Upper lobe of left lung (tissue), 6 donors: ENCODE measurements at places on chromosomes 3 and 15. TPM values are rescaled to one million over a fixed set of nuclear protein-coding genes. Genes with fewer than 3 reads are reported as not detected.
A peak's percentile ranks its signal among the peaks of the same experiment; 100 is the strongest.

HTR3E gene
- total RNA-seq = not detected

FEZF2 gene
- not detected for total RNA-seq

ISG20 gene
- total RNA-seq = 76.5 TPM

GRCh38 chr3:18379647-18380046 lies 45.5 kb downstream of the SATB1 start:
- DNase-seq = no peak

DNA sequence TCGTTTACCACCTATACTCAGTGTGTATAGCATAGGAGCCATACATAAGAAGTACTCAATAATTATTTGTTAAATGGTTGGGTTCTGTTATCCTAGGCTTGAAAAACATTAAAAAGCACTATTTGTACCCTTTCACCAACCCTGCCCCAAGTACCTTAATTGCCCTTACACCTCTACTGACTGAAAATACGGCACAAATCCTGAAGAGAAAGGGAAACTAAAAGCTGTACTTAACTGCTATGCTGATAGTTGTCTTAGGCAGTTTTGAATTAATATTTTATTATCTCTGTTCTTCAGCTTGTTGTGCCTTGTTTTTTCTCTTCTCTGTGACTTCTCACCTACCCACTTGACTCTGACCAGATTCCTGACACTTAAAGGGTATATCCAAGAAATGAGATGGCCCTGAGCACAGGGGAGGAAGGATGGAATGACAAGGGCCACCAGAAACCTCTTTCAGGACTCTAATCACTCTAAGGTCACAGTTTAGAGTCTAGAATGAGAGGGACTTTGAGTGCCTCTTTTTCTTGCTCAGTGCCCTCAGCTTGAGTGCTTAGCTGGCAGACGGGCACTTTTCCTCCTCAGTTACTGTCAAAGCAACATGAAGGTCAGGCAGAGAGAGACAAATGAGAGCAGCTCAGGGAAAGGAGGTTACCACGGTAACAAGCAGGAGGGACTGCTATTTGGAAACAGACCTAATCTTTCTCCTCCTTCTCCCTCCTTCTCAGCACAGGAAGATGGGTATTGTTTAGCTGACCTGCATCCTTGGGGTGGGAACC lies 136.5 kb downstream of the ZNF609 start:
- DNase-seq = peak; percentile 68

DNA sequence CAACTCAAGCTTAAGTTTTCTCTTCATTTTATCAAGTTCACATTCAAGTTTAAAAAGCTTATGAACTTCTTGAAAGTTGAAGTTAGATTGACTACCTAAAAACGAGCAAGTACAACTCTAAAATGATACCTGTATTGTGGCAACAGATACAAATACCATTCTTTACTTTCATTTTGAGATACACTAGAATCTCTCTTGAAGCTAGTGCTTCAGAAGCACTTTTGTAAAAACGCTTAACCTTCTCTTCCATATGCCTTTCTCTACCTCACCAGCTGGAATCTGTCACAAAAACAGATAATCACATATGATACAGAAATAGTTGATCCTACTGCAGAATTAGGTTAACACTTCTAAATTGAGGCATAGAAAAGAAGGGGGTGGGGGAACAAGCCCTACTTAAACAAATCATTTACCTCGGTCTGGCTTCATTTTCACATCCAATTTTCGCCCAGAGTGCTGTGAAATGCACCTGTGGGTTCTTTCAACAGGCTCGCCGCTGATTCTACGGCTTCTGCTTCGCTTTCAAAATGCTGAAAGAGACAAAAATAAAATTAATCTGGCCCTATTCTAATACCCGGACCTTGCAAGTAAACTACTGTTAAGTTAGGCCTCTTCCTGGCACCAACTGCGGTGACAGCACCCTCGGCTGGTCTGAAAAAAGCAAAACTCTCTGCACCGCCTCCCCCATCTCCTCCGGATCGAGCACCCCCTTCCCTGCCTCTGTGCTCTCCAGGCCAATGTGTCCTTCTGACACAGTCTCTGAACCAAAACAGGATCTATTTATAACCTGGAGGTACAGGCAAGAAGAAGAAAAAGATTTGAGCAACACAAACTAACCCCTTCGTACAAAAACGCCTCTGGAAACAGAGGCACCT lies 1.4 kb downstream of the ATOSA start:
- DNase-seq = no peak

DNA sequence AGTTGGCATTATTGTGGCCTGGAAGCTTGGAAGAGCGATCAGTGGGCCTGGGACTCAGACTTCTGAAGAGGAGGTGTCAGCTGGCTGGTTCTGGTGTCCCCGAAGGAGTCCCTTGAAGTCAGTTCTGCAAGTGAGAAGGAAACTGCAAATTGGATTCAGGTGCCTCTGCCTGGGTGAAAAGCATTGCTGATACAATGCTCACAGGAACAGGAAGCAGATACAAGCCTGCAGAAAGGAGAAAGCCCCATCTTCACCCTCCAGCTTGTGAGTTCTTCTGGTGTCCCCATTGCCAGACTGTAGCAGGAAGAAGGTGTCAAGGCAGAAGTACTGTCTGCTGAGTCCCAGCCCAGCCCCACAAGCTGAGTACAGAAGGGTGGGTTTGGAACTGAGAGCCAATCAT lies 271.3 kb downstream of the PLOD2 start:
- DNase-seq = no peak

DNA sequence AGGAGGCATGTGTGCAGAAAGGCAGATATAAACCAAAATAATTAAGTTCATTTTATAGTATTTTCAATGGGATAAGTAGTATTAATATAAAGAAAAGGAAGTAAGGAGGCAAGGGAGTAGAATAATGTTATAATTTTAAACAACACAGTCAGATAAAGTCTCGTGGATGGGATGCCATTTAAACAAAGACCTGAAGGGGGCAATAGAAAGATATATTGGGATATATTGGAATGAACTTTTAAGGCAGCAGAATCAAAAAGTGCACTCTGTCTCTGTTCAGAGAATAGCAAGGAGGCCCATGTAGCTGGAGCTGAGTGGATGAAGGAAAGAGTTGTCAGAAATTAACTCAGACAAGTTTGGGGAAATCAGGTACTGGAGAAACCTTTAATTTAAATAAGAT lies 158.7 kb downstream of the CGGBP1 start:
- no peak for DNase-seq
